Stimulated activated CD8-positive, alpha-beta memory T cell treated with anti-CD3 and anti-CD28 coated beads, Interleukin-7, amount 100 ng/mL, for 24 hours (primary cell): ENCODE measurements at places on chromosomes 3 and 15.

DNA sequence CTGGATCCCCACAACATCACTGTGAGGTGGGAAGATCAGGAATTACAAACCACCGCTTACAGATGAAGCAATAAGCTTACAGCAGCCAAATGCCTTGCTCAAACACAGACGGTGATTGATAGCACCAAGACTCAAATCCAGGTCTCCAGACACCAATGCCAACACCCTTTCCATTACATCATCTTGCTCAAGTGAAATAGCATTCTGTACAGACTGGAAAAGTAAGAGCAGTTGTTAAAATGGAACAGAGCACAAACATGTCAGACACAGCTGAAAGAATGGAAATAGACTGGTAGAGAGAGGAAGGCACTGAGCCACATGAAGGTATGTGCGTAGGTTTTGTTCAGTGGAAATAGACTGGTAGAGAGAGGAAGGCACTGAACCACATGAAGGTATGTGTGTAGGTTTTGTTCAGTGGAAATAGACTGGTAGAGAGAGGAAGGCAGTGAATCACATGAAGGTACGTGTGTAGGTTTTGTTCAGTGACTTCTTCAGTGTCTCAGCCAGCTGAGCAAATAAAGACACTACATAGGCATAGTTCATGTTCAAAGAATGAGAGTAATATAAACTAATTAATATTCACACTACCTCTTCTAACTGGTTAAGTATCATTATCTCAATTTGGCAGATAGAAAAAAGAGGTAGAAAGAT is 15.6 kb downstream of the CLDN1 start:
- DNase-seq = no peak

GRCh38 chr15:85961821-85962220 is 117.8 kb upstream of the AGBL1 start:
- no peak for DNase-seq

DNA sequence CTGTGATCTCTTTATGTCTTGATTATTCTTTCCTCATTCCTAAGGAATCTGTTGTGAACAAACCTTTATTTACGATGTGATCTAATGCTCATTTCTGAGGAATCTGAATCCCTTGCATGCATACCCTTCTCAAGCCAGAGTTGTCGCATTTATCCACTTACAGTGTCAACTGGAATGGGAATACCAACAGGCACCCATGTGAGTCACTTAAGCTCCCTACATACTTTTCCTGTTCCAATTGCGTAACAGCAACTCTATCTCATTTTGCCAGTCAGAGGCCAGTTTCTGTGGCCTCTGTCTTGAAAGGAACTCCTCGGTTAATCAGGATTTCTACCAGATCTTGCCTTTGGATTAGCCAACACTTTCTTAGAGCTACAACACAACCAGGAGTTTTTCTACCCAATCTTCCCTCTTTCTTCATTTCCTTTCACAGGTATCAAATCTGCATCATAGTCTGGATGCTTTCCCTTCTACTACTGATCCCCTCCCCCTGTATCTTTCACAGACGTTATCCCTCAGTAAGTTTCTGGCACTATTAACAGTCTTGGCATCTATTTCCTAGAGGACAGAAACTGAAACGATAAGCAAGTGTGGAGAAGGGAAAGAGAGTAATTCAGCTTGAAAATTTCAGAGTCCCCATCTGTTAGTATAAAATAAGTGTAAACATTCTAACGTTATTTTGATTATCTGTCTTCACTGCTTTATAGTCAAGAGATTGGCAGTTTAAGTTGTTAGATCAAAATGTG is 66.8 kb upstream of the BCHE start:
- DNase-seq = no peak

GRCh38 chr3:62229211-62229610 is 144.1 kb downstream of the FEZF2 start:
- DNase-seq = no peak

DNA sequence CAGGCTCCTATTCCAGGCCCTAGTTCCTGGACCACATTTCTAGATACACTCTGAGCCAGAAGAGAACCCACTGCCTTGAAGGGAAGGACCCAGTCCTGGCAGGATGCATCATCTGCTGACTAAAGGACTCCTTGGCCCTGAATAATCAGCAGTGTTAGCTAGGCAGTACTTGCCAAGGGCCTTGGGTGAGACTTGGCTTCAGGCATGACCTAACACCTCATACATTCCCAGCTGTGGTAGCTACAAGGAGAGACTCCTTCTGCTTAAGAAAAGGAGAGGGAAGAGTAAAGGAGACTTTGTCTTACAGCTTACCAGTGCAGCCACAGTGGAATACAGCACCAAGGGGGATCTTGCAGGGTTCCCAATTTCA is 26.4 kb downstream of the PEAK1 start:
- no peak for DNase-seq

DNA sequence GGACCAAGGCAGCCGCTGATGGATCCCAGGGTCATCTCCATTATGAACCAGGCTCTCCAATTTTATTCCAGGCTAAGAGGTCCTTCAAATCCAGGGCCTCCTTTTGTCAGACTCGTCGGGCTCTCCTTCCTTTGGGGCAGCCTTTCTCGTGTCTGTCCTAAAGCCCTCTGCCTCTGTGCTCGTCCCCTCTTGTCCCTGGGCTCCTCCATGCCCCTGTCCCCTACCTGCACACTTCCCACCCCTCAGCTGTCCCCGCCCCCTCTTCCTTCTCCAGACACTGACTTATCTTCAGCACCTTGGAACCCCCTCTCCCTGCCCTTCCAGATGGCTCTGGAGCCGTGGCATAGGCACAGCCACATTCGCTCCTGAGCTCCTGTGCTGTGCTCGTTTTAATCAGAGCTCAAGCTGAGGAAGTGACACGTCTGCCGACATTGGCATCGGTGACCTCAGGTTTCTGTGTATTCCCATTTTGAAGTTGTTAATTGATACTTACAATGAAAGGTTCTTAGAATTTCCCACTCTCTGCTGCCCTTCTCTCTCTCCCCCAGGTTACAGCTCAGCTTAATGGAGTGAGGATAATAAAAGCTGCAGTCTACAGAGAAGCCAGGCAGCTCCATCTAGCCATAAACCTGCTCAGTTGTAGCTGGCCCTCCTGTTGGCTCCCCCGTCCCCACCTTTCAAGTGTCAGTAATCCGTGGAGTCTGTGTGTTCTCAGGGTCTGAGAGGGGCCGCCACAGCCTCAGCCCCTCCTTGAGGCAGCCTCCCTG is 51.1 kb upstream of the SEC22A start:
- no peak for DNase-seq

- no peak for DNase-seq
Measured at GRCh38 chr15:74502301-74502700, 38.7 kb upstream of the ARID3B start.

GRCh38 chr15:73275862-73276261 is 92.9 kb downstream of the HCN4 start:
- no peak for DNase-seq

- no peak for DNase-seq
Measured at GRCh38 chr3:87833039-87833377, 225.8 kb downstream of the CGGBP1 start.

GRCh38 chr15:74723754-74724334 is 1.5 kb downstream of the CYP1A1 start:
- no peak for DNase-seq

- no peak for DNase-seq
Measured at GRCh38 chr3:105905328-105905727, 36.5 kb upstream of the CBLB start.

DNA sequence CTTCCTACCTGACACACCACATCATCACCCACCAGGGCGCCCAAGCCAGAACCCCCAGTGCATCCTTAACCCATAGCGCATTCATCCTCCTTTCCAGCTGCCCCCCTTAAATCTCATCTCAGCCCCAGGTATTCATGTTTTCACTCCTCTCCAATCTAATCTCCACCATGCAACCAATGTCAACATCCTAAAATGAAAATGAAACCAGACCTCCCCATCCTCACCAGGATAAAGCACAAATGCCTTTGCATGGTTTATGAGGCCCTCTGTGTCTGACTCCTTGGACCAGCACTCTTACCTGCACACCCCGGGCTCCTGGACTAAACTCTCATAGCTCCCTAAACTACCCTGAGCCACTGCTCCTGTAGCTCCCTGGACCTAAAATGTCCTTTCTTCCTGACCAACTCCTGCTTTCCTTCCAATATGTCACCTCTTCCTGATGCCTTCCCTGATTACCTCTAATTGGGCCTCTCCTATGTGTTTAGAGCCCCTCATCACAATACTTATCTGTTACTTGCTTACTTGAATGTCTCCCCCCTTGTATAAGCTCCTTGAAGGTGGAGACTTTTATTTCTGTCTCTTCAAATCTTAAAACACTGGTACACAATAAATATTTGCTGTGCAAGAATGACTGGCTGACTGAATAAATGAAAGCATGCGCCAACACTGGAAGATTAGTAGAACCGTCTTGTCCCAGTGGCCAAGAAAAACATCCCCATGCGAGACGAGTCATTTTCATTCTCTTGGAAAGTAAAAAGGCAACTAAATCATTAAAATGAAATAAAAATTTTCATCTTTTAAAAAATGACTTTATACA is 142.5 kb downstream of the XXYLT1 start:
- DNase-seq = no peak

DNA sequence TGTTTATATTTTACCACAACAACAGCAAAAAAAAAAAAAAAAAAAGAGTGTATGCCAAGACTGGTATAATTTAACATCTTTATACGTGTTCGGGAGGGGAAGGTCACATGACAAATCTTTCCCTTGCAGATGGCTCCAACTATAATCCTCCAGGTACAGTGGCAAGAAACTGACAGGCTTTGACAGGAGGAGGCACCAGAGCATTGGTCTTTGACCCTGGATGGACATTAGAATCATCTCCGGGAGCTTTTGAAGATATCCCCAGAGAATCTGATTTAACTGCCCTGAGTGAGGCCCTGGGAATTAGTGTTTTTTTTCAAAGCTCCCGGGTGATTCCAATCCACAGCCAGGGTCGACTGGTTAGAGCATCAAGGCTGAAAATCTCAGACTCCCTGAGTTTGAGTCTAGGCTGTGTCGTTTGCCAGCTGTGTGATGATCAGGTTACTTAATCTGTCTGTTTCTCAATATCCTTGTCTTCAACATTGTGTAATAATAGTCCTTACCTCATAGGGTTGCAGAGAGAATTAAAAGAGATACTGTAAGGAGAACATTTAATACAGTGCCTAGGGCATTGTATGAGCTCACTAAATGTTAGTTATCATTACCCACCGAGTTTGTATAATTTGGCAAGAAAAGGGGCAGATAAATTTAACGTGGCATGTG is 8.9 kb upstream of the SEMA5B start:
- no peak for DNase-seq

- DNase-seq = no peak
Measured at GRCh38 chr15:74171965-74172541, 1.5 kb upstream of the ISLR start.

- no peak for DNase-seq
Measured at GRCh38 chr3:48088056-48088748, 72.0 kb upstream of the MAP4 start.

DNA sequence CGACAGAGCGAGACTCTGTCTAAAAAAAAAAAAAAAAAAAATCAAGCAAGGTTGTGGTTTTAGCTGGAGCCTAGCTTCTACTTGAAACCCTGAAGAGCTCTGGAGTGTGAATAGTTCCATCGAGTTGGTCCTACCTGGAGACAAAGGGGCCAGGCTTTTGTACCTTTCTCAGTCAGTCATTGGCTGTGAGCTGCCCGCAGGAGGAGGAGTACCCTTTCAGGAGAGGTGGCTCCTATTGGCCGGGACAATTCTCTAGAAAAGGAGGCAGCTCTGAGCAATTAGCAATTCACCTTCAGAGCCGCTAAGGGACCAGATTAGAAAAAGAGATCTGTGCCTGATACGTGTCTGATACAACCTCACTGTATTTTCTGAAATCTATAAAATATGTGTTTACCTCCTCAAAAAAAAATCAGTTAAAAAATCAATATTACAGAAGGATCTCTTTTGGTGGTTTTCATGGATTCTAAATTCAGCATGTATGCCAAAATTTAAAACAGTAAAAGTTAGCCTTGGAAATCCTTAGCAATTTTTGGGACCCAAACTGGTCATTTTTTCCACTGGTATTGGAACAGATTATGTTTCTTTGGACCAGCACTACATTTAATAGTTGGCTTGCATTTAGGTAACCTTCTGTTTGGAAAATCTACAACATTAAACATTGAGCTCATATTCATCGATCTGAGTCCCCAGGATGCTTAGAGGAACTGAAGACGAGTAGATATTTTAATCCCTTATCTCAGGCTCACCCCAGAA is 29.7 kb upstream of the PDCD6IP start:
- DNase-seq = no peak

DNA sequence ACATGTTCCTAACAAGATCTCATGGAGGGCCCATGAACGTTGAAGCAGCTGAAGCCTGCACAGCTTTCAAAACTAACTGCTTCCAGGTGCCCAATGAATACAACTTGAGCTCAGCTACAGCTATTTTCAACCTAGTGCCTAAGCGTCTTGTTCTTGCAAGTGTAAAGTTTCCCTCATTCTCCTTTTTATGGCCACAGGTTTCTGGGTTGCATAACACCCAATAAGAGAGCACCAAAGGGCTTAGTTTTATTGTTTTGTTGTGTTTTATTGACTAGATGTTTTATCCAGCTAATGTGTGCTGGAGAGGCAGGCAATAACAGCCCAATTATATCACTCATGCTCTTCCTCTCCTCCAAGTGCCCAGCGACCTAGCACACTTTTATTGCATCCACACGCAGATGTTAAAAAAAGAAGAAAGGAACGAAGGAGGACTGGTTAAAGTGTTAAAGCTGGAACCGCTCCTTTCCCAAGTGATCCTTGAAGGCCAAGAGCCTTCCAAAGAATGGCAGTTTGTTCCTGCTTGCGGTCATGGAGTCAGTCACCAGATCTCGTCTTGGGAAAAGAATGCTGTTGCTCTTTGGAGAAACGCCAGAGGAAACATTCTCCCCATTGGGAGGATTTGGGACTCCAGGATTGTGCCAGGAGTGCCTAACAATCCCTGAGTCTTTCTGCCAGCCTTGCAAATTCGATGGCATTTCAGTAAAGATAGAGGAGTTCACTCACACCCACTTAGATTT is 156.9 kb downstream of the MEX3B start:
- DNase-seq = no peak

DNA sequence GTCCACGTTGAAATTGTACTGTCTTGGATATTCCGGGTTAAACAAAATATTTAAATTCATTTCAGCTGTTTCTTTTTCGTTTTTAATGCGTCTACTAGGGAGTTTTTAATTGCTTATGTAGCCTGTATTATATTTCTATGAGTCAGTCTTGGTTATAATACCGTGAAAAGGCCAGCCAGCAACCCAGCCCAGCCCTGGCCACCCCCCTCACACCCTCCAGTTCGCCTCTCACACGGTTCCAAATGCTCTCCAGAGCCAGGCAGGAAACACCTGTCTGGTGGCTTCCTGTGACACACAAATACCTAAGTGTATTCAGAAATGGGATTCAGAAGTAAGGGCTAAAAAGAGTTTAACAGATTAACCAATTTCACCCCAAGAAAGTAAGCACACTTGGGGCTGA is 4.4 kb downstream of the SH3BP5 start:
- DNase-seq = no peak

- no peak for DNase-seq
Measured at GRCh38 chr15:83854950-83855707, 201.2 kb downstream of the ADAMTSL3 start.

GRCh38 chr3:188220988-188221818 is 67.2 kb downstream of the LPP start:
- DNase-seq = no peak

- no peak for DNase-seq
Measured at GRCh38 chr3:174125267-174125824, 727.8 kb downstream of the NLGN1 start.

GRCh38 chr3:123156276-123156995 is 45.3 kb upstream of the SEC22A start:
- no peak for DNase-seq

GRCh38 chr15:60580073-60580472 is 101.1 kb upstream of the ICE2 start:
- no peak for DNase-seq

GRCh38 chr15:62545467-62546227 is 380.6 kb upstream of the C2CD4B start:
- no peak for DNase-seq
